ENCODE measurements at places on chromosomes 1 and 21. TPM values are rescaled to one million over a fixed set of nuclear protein-coding genes. Genes with fewer than 3 reads are reported as not detected.

Gene C8B
- not detected for total RNA-seq

- no peak for DNase-seq
These were observed 18.3 kb downstream of the CA6 start for GRCh38 chr1:8963963-8964362.

DNA sequence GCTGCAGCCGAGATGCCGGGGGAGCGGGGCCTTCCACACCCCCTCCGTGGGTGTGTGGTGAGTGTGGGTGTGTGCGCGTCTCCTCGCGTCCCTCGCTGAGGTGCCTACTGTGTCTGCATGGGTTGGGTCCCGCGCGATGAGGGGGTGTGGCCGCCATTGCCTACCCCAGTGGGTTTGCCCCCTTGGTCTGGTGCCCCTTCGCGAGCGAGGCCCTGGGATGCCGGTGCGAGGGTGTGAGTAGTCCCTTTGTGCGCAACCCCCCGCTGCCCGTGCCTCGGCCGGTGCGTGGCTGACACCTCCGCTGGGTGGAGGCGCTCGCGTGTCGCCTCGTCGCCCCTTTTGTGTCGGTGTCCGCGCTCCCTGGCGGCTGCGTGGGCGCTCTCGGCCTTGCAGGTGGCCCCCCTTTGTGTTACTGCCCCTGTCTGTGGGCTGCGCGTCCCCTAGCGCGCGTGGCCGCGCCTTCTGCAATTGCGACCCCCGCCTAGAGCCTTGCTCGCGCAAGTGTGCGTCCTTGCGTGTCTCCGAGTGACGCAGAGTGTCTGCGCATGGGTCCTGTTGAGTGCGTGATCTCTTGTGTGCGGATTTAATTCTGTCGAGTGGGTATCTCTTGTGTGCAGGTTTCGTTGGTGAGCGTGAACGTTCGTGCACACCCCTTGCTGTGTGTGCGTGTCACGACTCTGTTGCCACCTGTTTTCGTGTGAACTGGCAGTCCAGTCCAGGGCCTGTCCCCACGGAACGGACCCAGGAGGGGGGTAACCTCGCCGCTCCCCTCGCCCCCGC, 553 bp downstream of the TTC3 start:
- DNase-seq = no peak

GRCh38 chr1:85596947-85597346, 16.4 kb downstream of the CCN1 start:
- DNase-seq = no peak

- DNase-seq = no peak
These were observed 58.9 kb upstream of the GNG4 start for GRCh38 chr1:235708390-235708962.

DNA sequence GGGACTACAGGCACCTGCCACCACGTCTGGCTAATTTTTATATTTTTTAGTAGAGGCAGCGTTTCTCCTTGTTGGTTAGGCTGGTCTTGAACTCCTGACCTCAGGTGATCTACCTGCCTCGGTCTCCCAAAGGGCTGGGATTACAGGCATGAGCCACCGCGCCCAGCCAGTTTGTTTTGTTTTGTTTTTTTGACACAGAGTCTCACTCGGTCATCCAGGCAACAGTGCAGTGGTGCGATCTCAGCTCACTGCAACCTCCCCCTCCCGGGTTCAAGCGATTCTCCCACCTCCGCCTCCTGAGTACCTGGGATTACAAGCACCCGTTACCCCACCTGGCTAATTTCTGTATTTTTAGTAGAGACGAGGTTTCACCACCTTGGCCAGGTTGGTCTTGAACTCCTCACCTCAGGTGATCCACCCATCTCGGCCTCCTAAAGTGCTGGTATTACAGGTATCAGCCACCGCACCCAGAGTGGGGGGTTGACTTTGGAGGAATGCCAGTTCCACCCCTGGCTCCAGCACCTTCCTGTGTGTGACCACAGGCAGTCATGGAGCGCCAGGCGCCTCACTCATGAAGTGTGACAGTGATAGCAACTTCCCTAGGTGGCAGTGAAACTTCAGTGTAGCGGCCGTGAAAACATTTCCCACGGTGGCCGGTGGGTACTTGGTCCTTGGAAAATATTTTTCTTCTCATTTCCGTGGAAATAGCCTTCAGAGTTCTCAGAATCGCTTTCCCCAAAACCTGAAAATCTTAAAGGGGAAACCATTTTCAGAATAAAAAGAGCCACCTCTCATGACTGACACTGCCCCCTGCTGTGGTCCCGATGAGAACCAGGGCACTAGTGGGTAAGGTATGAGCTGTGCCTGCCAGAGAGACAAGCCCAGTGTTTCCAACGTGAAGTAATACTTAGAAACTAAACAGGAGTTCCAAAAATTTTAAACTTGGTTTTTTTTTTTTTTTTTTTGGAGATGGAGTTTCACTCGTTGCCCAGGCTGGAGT, 48.6 kb downstream of the WDR4 start:
- no peak for DNase-seq

DNA sequence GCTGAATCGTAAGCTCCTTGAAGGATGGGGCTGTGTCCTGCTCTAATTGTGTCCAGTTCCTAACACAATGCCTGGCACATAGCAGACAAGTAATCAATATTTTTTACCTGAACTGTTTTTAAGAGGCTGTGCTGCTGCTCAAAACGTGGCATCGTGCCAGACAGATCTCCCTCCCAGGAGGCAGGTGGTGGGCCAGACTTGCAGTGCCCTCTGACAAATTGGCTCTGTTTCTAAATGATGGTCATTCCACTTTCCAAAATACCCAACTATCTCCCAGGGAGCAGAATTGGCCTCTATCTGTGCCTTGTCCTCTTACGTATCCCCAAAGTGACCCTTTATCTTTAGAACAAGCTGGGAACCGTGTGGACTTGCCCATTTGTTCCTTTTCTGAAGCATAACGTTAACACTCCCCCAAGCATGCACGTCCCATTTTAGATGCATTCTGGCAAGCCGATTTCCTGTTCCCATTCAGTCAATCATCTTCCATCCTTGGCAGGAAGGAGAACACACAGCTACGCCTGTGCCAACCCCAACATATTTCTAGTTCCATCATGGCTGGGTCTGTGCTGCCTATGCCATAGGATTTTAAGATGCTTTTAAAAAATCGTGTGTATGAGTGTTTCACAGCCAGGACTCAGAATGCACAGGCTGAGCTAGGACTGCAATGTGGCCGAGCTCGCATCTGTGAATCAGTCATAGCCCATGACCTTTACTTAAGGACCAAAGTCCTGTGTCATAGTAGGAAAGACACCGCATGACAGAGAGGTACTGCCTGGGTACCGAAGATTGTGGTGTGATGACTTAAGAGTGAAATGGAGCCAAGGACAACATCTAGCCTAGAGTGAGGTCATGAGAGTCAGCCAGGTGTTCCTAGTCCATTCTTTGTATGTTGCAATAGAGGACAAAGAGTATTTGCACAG, 408.6 kb downstream of the PRDM2 start:
- DNase-seq = no peak

GRCh38 chr1:231383159-231383860, 38.8 kb downstream of the EGLN1 start:
- no peak for DNase-seq

GRCh38 chr1:17561247-17561548, 21.7 kb downstream of the ARHGEF10L start:
- DNase-seq = no peak

DNA sequence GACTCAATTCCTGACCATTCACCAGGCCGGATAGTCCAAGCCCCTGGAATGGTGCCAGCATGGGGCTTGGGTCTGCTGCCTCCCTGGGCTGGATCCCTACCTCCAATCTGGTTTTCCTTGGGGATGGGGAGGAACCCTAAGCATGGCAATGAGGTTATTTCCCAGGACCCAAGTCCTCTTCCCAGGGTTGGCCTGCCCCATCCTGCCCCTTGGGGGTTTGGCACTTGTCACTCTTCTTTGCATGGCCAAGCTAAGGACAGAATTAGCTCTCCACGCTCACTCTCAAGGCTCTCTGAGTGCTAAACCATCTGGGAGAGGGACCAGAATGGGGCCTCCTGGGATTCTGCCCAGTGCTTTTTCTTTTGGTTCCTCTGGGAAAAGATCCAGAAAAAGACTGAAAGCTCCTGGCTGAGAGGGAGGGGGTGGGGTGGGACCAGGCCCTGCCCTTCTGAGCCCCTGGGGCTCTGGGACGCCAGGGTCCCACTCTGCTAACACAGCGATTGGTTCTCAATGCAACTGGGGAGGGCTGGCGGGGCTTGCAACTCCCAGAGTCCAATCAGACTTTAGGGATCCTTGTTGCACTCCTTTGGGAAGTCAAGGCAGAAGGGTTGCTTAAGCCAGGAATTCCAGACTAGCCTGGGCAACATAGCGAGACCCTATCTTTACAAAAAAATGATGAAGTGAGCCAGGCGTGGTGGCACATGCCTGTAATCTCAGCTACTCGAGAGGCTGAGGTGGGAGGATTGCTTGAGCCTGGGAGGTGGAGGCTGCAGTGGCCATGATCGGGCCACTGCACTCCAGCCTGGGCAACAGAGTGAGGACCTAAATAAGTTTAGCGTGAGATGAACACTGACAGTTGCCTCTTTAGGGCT, 52.7 kb downstream of the DHRS3 start:
- DNase-seq = no peak

Gene KCNE2
- not detected for total RNA-seq

DNA sequence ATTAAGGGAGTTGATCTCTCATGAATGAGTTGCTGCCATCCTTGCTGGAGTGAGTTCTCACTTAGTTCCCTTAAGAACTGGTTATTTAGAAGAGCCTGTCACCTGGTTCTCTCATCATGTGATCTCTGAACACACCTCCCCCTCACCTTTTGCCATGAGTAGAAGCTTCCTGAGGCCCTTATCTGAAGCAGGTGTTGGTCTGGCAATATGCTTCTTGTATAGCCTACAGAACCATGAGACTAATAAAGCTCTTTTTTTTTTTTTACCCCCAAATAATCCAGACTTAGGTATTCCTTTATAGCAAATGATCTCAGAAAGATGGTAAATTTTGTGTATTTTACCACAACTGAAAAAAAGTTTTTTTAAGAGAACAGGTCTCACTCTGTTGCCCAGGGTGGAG, 158.0 kb downstream of the EIF4G3 start:
- no peak for DNase-seq

DNA sequence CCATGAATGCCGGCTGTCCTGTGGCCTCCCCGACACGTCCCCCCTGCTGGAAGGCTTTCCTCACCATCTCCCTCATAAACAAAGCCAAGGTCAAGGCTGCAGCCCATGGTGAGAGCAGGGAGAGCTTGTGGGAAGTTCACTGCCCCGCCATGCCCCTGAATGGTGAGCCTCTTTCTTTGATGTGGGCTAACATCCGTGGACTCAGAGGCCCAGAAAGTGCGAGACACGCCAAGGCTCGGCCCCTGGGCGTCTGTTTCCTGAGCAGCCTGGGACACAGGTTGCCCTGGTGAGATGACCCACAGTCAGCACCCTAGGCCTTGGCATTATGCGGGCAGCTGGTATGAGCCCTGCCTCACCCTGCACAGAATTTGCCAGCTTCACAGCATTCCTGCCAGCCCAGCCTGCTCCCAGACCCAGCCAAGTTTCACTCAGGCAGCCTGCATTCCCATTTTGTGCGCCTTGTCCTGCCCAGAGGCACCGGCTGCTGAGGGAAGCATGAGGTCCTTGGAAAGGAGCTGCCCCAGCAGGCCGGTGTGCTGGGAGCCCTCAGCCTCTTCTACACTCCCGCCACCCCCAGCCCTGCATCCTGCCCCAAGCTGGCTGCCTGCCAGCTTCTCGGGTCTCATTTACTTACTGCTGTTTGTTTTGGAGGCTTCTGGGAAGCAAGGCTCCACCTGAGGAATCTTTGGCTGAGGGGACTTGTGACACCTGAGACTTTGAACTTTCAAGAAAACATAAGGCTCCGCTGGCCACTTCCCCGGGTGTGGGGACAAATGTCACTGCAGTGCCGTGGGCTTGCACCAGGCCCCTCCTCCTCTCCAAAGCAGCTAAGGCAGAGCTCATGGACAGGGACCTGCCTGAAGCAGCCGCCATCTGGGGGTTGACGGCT, 31.9 kb downstream of the NEK2 start:
- no peak for DNase-seq

Gene PRRC2C
- total RNA-seq = 94.5 TPM

Gene B4GALT2
- total RNA-seq = 46.2 TPM

GRCh38 chr1:23168079-23168444, 594 bp downstream of the LUZP1 start:
- no peak for DNase-seq

DNA sequence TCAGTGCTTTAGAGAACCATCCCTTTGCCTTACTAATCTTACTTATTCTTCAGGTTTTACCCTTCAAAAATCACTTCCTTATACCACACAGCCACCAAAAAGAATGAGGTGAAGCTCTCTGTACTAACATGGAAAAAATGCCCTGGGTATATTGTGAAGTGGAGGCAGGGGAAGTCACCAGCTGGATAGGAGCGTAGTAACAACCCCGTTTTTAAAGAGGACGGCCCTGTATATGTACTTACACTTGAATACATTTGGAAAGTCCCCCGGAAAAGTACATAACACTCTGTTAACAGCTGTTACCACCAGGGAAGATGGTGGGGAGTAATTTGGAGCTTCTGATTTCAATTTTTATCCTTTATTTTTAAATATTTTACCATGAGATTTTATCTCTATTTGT, 28.2 kb upstream of the KHDRBS1 start:
- no peak for DNase-seq

Gene TMEM52
- 2.8 TPM for total RNA-seq

DNA sequence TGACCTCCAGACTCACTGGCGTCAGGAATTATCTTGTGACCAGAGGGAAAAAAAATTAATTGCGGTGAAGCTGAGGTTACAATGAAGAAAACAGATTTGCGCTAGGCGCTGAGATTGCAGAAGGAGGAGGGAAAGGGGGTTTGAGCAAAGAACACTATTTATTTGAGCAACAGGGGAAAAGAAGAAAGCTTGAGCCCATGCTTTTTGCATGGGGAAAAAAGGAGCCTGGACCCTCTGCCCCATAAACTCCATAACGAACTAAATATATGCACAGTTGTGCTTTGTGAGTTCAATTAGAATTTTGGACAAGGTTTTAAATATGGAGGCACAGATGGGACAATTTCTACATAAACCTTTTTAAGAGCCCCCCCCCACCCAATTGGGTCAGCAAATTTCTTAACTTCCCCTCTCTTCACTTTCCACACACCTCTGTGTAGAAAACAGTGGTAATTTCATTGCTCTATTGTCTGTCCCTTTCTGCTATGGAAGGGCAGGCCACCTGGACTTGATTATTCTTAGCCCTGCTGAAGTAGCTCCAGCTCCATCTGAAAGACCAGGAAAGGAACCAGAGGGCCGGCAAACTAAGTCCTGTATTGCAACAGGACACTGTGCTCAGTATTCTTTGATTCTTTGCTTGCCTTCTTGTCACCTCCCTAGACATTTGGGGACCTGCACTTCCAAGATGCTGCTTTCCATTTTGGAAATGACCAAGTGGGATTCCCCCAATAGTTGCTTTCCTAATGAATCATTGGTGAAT, 862 bp upstream of the ID3 start:
- DNase-seq = no peak

GRCh38 chr1:190849346-190849745, 371.7 kb upstream of the BRINP3 start:
- DNase-seq = no peak

- no peak for DNase-seq
These were observed 136.1 kb upstream of the ERRFI1 start for GRCh38 chr1:8162168-8162567.

GRCh38 chr21:26815197-26815596, 30.0 kb downstream of the ADAMTS1 start:
- DNase-seq = no peak

GRCh38 chr1:116664978-116665371, 2.6 kb downstream of the IGSF3 start:
- DNase-seq = no peak

Data from NCI-H460 (cell line).